ENCODE measurements at places on chromosomes 2 and 18. TPM values are rescaled to one million over a fixed set of nuclear protein-coding genes. Genes with fewer than 3 reads are reported as not detected.

DNA sequence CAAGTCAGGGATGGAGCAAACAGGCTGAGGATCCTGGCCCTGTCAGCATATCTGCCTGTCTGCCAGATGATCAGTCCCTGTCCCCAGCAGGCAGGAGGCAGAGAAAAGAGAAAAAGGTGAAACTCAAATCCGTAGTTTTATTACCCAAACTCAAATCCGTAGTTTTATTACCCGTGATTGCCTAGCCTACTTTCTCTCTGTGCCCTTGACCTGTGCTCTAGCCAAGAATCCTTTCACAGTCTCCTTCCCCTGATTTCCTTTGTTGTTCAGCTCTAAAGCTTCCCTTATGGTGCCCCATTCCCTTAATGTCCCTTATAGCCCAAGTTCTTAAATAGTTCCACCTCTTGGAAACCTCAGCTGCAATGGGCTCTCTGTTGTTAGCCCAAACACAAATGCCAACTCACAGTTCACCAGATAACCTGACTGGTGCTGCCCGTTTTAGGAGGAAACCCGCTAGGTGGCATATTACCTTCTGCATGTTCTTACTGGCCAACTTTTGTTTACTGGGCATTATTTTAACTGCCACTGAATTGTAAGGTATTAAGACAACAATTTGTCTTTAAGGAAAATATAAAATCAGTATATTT, 125.7 kb upstream of the FZD5 start:
- H3K4me3 ChIP-seq = no peak overlapping the region
- DNase-seq = no peak
- no peaks in the 10 kb centered on the region for H3K27me3 ChIP-seq

DNA sequence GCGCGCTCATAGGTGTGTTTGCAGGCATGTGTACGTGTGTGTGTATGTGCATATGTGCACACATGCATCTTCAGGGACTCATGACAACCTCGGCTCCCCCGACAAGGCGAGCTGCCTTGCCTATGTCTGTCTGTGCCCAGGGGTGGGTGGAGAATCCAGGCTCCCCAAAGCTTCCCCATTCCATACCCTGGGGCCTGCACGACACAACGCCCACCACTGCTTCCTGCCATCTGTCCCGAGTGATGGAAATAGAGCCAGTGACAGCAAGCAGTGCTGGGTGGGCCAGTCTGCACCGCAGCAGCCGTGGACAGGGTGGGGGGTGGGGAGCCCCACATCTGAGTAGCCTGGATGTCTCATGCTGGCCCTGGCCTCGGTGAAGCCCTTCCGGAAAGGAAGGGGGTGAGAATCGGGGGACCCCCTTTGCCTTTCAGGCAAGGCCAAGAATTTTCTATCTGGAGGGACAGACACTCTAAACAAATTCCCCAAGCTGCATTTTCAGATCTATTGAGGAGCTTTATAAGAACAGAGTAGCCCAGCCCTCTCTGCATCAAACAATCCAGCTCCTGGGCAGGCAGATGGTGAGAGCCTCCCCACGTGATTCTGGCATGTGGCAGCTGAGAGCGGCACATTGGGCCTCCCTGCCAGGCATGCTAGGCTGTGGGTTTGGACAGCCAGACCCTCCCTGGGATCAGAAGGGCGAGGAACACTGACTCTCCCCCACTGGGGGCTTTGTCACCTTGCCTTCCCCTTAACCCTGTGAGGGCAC, 4.9 kb downstream of the KCNIP3 start:
- no peaks in the 10 kb centered on the region for H3K36me3 ChIP-seq
- H3K27ac ChIP-seq = no peak overlapping the region
- no peak overlapping the region for H3K4me3 ChIP-seq
- no peaks in the 10 kb centered on the region for H3K4me1 ChIP-seq
- no peak for DNase-seq

The DNAH6 gene
- 0.57 TPM for polyA plus RNA-seq

DNA sequence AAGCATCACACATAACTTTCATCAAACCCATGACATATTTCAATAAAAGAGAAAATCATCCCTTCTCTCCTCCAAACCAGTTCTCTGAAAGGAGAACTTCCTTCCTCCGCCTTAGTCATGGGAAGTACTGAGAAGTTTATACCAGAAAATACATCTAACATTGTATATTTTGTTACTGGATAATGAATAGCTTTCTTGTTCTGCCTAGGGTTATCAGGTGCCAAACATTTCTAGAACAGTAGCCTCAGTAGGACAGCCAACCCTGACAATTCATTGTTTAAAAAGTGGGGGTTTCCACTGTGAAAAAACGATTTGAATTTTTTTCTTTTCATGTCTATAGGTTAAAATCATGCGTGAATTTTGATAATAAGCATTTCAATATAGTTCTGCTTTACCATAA, 16.0 kb upstream of the DAW1 start:
- H3K36me3 ChIP-seq = no peaks in the 10 kb centered on the region
- H3K27ac ChIP-seq = no peak overlapping the region
- H3K4me1 ChIP-seq = no peaks in the 10 kb centered on the region
- no peak overlapping the region for H3K4me3 ChIP-seq
- DNase-seq = no peak

- no peak overlapping the region for H3K27ac ChIP-seq
- DNase-seq = no peak
- H3K4me1 ChIP-seq = peaks cover 8% of the 10 kb centered on the region
- peaks cover 50% of the 10 kb centered on the region for H3K27me3 ChIP-seq
- H3K36me3 ChIP-seq = no peaks in the 10 kb centered on the region
These were observed 335 bp downstream of the ERFE start for GRCh38 chr2:238159071-238159539.

- H3K27me3 ChIP-seq = no peaks in the 10 kb centered on the region
- no peaks in the 10 kb centered on the region for H3K4me1 ChIP-seq
- no peak overlapping the region for H3K4me3 ChIP-seq
- DNase-seq = no peak
These were observed 1723.5 kb upstream of the LRRTM1 start for GRCh38 chr2:82027921-82028615.

The TRPM8 gene
- 0.59 TPM for polyA plus RNA-seq

- no peaks in the 10 kb centered on the region for H3K27me3 ChIP-seq
- H3K36me3 ChIP-seq = no peaks in the 10 kb centered on the region
- H3K4me1 ChIP-seq = no peaks in the 10 kb centered on the region
- H3K27ac ChIP-seq = no peak overlapping the region
These were observed 151.2 kb upstream of the NRP2 start for GRCh38 chr2:205531072-205531471.

The KIF5C gene
- 1.4 TPM for polyA plus RNA-seq

GRCh38 chr2:239694487-239694886, 293.7 kb upstream of the HDAC4 start:
- no peak for DNase-seq
- H3K4me3 ChIP-seq = no peak overlapping the region
- no peaks in the 10 kb centered on the region for H3K36me3 ChIP-seq
- peaks cover 2% of the 10 kb centered on the region for H3K4me1 ChIP-seq

- DNase-seq = no peak
- no peaks in the 10 kb centered on the region for H3K27me3 ChIP-seq
- no peak overlapping the region for H3K27ac ChIP-seq
- H3K36me3 ChIP-seq = no peaks in the 10 kb centered on the region
These were observed 83.3 kb downstream of the CACNB4 start for GRCh38 chr2:152015552-152015951.

The SIX3 gene
- polyA plus RNA-seq = 0.11 TPM

GRCh38 chr2:241724975-241725870, 9.2 kb upstream of the D2HGDH start:
- DNase-seq = no peak
- peaks cover 60% of the 10 kb centered on the region for H3K36me3 ChIP-seq
- no peaks in the 10 kb centered on the region for H3K27me3 ChIP-seq
- H3K4me1 ChIP-seq = no peaks in the 10 kb centered on the region
- H3K4me3 ChIP-seq = no peak overlapping the region

The ACVR1C gene
- 0.23 TPM for polyA plus RNA-seq

The SIGLEC15 gene
- 1.1 TPM for polyA plus RNA-seq

DNA sequence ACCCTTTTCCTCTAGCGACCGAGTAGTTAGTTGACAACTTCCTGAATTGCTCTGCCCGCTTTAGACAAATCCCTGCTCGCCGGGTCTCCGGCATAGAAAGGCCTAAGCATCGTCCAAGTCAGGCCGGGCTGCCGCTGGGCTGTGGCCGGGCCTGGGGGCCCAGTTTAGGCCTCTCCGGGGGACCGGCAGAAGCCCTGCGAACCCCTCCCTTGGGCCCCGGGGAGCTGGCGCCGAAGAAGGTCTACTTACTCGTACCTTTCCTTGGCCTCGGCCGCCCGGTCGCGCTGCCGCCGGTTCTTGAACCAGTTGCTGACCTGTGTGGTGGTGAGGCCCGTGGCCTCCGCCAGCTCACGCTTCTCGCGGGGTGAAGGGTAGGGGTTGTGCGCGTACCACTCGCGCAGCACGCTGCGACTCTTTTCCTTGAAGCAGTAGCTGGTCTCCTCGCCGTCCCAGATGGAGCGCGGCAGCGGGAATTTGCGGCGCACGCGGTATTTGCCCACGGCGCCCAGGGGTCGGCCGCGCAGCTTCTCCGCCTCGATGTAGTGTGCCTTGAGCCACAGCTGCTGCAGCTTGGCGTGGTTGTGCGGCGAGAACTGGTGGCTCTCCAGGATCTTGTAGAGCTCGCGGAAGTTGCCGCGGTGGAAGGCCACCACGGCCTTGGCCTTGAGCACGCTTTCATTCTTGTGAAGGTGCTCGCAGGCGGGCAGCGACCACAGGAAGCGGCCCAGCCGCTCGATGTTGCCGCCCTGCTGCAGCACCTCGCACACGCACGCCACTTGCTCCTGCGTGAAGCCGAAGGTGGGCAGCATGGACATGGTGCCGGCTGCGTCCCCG, 739 bp downstream of the SIX2 start:
- H3K36me3 ChIP-seq = no peaks in the 10 kb centered on the region
- peak overlapping the region; percentile 35 for H3K4me3 ChIP-seq
- peaks cover 37% of the 10 kb centered on the region for H3K4me1 ChIP-seq

The QPCT gene
- polyA plus RNA-seq = 8.6 TPM
